Adipocyte (in vitro differentiated cells): ENCODE measurements at places on chromosomes 4 and X.
A peak's percentile ranks its signal among the peaks of the same experiment; 100 is the strongest.

- no peak for DNase-seq
These were observed 581.9 kb downstream of the GRID2 start for GRCh38 chr4:92885632-92886031.

- DNase-seq, result no peak
These were observed 84.0 kb upstream of the ATP6AP2 start for GRCh38 chrX:40496728-40497127.

- no peak for DNase-seq
These were observed 234.8 kb upstream of the JADE1 start for GRCh38 chr4:128574706-128575105.

DNA sequence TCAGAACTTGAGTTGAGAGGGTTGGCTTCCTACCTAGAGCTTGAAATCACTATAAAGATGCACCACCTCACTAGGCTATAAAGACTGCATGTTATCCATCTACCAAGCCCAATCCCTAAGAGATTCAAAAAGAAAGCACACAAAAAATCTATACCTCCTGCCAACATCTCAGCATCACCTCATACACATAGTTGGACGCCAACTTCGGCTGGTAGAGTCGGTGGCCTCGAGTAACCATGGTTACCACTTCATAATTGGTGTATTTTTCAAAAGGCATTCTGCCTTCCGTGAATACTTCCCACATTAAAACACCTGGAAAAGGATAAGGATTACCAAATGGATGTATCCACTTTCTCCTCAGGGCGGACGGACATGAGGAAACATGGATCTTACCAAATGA, 4.5 kb upstream of the TXK start:
- DNase-seq, result no peak

GRCh38 chrX:80216086-80216485, 201.5 kb downstream of the TBX22 start:
- no peak for DNase-seq

DNA sequence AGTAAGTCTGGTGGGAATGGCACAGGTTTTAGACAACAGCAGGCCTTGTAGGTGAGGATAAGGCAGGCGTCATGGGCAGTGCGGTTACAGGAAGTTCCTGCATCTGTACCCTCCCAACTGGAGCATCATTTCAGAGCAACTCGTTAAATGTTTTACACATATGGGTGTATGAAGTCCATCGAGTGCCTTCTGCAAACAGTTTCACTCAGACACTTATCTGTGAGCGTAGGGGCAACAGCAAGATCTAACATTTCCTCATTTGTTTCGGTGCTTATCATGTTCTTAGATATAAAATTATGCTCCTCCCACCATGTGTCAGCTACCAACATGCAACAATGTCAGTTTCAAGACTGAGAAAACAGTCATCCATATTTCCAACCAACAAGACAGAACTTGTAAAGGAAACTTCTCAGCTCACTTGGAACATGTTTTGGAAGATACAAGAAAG, 69.9 kb downstream of the ELOVL6 start:
- DNase-seq, result no peak

GRCh38 chrX:11380187-11380844, 87.1 kb downstream of the AMELX start:
- DNase-seq, result no peak

DNA sequence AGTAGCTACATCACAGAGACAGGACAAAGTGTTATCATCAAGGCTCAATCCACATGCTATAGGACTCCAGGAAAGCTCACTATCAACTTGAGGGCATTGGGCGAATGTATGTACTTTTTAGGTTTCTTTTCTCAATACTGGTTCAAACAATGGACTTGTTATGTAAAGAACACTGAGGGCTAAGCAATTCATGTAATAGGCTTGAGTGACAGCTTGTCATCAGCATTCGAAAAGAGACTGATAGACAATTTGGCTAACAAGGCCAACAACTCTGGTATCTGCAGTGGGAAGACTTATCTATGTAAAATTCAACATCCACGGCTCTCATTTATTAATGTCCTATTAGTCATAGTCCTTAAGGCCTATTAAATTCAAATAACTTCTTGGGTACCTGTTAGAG, 141.1 kb downstream of the NPNT start:
- no peak for DNase-seq

- DNase-seq, result peak; percentile 10
These were observed 71.6 kb downstream of the NEK1 start for GRCh38 chr4:169540774-169541173.

GRCh38 chr4:143883529-143883928, 21.8 kb downstream of the GYPE start:
- no peak for DNase-seq

GRCh38 chr4:135724421-135724820, 1522.8 kb upstream of the PABPC4L start:
- no peak for DNase-seq

DNA sequence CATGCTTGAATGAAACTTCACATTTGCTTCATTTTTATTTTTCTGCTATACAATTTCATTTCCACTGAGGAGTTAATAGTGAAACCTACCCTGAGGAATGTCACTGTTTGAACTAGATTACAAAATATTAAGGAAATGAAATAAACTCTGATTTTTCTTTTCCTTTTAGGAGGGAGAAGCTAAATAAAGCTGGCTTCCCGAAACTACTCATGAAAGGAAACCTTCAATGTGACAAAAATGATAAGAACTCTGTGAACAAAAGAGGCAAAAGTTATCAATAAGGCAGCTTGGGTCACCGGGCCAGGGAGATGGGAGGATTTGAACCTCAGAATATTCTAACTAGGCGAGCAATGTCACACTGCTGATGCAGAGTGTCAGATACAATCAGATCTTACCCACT, 185.2 kb downstream of the APBB2 start:
- DNase-seq, result no peak
